ENCODE measurements at places on chromosomes 4 and X.

DNA sequence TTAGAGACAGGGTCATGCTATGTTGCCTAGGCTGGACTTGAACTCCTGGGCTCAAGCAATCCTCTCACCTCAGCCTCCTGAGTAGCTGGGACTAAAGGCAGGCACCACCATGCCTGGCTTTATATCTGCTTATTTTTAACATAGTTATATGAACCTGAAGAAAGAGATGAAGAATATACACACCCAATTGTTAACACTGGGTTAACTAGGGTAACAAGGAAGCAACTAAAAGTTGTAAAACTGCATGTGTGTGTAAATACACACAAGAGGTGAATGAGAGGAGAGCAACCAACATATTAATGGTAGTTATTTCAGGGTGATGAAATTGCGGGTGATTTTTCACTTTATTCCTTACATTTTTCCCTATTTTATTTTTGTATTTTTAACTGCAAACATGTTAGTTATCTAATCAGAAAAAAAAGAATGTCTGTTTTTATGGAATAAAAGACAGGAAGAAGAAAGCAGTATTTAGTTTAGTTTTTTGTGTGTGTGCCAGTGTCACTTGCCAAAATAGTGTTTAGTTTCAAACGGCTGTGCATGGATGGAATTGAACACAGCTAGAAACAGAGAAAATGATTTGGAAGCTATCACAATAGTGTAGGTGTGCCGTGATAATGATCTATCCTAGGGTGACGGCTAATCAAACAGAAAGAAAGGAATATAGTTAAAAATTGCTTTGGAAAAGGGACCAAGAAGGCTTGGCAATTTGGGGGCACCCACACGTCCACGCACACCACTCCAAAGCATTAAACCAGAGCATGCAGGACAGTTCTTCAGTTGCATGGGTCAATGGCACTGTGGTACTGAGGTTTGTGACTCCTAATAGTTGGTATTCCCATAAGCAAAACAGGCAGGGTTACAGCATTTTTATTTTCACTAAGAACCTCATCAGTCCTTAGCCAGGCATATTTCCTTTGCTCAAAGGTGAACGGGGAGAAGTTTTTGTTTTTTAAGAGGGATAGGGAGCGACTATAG is 89.1 kb upstream of the KLHL13 start:
- DNase-seq, result no peak

DNA sequence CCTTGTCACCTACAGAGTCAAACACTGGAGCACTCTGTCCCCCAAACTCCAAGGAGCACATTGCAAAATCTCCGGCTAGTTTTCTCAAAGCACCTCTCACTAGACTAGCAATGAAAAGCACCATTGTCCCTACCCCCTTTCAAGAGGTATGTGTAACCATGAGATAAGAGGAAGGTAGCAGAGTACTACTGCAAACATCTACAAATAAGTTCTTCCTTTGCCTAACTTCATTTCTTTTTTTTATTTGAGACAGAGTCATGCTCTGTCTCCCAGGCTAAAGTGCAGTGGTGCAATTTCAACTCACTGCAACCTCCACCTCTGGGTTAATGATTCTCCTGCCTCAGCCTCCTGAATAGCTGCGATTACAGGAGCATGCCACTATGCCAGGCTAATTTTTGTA is 17.7 kb downstream of the PPP4R3C start:
- no peak for DNase-seq

DNA sequence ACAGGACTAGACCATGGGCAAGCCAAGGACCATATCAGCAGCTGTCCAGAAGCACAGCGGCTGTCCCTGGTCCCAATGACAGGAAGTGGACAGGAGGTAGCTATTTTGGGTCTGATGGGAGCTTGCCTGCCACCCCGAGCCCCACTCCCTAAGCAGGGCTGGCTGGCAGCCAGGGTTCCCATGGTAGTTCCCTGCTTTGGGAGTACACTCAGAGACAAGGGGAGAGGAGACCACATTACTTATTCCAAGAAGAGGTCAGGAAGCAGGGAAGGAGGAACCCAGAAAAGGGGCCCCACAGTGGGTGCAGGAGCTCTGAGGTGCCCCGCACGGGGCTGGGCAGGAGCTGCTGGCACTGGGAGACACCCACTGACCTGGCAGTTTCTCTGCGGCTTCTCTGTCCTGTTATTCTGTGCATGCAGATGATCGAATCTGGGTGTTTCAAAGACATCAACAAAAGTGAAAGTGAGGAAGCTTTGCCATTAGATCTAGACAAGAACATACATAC is 36.3 kb downstream of the HTT-AS start:
- DNase-seq, result no peak

DNA sequence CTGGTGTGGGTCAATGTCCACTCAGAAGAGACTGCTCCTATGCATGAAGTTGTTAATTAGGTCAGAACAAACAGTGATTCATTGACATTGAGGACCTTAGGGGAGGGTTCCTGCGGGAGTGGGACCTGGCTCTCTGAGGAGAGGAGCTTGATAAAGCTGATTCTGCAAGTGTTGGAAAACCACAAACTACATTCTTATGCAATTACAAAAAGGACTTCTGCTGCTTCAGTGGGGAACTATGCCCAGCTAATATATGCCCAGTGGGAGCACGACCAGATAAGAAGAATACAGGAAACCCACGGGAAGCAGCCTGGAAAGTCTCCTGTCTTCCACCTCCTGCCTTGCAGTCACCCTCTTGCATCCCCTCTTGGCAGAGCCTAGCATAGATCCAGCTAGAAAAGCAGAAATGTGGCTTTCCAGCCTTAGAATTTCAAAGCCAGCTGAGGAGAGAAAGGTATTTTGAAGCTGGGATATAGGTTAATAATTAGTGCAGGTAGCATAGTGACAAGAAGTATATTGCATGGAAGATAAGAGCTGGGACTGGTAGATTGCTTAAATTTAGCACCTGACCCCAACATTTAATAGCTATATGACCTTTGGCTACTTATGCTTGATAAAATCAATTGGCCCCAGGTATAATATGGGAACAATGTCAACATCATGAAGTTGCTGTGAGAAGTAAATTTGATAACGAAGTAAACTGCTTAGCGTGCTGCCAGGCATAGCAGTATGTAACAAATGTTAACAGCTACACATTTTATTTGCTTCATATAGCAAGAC is 34.9 kb upstream of the UGT8 start:
- DNase-seq, result no peak

GRCh38 chr4:90254357-90254756 is 127.2 kb downstream of the CCSER1 start:
- DNase-seq, result no peak

GRCh38 chr4:38037612-38038011 is 77.4 kb downstream of the PTTG2 start:
- DNase-seq, result no peak

DNA sequence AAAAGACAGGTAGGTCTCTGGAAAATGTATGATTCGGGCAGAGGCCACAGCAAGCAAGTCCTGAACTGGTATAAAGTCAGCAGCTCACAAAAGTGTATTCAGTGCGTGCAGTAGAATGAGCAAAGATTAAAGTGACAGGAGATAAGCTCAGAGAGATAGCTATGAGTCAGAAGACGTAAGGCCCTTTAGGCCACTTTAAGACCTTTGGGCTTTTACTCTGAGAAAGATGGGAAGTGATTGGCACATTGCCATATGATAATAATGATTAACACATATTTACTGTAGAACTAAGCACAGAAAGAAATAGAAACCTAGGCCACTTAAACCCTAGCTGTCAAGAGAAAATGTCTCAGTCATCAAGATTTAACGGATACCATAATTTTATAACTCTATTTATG is 51.7 kb downstream of the TBCK start:
- no peak for DNase-seq

GRCh38 chr4:26873391-26874026 is 12.9 kb downstream of the STIM2 start:
- DNase-seq, result no peak

- DNase-seq, result peak; percentile 5
Observed at GRCh38 chr4:14865031-14865366, 137.3 kb upstream of the CPEB2 start.

- DNase-seq, result no peak
Observed at GRCh38 chr4:19791422-19792123, 460.1 kb upstream of the SLIT2 start.

GRCh38 chr4:16580514-16580913 is 317.9 kb downstream of the LDB2 start:
- DNase-seq, result no peak

DNA sequence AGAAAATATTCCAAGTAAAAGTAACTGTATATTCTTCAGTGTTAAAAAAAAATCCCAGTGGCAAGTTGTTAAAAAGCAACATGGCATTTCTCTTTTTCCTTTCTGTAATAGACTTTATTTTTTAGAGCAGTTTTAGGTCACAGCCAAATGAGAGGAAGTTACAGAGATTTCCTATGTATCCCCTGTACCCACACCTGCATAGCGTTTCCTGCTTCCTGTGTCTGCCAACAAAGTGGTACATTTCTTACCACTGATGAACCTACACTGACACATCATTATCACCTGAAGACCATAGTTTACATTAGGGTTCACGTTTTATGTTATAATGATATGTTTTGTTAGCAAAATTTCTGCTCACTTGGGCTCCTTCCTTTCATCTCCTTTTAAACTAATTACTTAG is 124.7 kb downstream of the GPAT3 start:
- no peak for DNase-seq

GRCh38 chr4:18733961-18734360 is 712.4 kb upstream of the LCORL start:
- DNase-seq, result no peak

GRCh38 chrX:86171366-86171765 is 23.1 kb downstream of the DACH2 start:
- DNase-seq, result no peak

GRCh38 chrX:2188840-2189239 is 311.9 kb downstream of the DHRSX start:
- DNase-seq, result no peak

DNA sequence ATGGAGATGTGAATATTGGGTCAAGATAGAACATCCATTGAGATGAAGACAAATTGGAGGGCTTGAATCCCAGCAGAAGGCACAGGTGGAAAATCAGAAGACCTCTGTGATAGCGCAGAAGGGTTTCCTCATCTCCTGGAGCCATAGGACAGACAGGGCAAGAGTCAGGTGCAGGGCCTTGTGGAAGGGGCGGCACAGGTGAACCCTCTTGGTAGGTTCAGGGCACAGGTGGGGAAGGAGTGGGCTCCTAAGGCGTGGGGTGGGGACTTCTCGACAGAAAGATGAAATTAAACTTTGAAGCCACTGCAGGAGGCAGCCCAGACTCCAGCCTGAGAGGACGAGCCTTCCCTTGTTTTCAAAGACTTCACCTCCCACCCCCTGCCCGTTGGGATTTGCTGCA is 9.3 kb upstream of the RGS12 start:
- no peak for DNase-seq
